Activated gamma-delta T cell treated with Interleukin-2 at 50 U/mL for 16 hours (primary cell): ENCODE measurements at places on chromosomes 12 and 14.

DNA sequence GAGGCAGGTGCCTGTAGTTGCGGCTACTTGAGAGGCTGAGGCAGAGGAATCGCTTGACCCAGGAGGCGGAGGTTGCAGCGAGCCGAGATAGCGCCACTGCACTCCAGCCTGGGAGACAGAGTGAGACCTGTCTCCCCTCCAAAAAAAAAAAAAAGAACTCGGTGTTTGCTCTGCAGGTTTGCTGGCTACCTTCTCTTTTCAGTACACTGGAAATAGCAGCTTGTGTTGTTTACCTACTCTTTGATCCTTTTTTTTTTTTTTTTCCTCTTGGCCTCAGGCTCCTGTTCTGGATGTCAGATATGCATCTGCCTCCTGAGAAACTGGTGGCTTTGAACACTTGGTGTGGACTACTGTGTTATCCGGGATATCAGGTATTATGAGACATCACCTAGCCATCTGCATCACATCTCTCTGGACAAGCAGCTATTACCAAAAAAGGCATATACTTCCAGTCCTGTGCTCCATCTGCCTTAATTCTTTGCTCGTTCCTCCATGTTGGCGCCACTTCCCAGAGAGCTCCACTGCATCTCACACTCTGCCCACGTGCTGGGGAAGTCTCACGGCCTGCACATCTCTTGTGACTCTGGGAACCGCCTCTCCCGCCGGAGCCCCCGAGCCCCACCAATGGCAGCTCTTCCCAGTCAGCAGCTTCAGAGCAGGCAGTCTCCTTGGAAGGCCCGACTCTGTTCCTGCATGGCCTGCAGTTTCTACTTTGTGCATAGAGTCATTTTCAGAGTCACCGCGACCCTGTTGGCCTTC lies 50.9 kb upstream of the TRAF3 start:
- no peak for DNase-seq

DNA sequence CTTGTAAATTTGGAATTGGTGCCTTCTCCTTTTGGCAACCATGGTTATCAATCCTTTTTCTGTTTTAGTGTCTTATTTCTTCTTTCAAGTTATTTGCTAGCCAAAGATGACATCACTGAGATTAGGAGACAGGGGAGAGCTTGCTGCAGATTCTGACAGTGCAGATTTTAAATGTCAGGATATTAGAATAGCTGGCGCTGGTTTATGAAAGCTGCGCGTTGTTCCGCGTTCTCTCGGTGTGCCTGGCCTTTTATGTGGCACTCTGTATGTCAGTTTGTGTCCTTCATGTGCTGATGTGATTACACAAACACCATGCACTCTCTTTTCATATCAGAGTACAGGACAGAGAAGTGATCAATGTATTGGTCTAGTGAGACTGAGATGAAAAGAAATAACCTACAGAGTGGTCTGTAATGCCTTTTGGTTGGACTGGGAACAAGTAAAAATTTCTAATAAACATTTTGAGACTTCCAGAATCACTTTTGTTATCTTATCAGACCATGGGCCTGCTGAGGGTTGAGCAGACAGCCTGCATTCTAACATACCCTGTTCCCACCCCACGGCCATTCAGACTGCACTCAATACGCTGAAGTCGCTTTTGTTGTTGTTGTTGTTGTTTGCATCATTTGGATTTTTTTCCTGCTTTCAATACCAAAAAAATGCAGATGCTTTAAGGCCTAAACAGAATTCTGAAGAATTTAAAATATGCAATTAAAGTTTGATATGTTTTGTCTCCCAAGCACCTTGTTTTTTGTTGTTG lies 49.7 kb upstream of the TRAF3 start:
- no peak for DNase-seq

GRCh38 chr14:99081880-99082279 lies 190.1 kb downstream of the BCL11B start:
- DNase-seq: no peak

DNA sequence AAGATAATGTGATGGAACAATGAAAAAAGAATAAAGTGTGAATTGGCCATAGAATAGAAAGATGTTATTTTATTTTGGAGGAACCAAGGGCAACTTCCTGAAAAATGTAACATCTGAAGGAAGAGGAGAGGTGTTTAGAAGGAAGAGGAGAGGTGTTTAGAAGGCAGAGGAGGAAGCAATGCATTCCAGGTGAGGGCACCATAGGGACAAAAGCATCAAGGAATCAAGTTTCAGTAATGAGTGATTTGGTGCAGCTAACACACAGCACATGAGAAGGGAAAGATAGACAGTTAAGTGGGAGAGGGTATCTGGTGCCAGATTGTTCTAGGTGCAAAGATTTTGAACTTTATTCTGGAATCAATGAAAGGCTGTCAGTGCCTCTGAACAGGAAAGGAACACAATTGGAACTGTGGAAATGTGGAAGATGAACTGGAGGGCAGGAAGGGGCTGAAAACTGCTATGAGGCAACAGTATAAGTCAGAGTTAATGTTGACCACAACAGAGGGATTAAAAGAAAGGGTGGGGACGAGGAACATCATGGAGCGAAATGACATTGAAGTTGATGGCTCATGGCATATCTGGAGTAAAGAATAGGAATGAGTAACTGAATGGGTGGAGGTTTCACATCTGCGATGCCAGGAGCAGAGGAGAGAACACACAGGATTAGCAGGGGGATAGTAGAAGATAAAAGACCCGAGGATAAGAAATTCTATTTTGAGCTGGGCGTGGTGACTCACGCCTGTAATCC lies 326.6 kb downstream of the LRIG3 start:
- no peak for DNase-seq

DNA sequence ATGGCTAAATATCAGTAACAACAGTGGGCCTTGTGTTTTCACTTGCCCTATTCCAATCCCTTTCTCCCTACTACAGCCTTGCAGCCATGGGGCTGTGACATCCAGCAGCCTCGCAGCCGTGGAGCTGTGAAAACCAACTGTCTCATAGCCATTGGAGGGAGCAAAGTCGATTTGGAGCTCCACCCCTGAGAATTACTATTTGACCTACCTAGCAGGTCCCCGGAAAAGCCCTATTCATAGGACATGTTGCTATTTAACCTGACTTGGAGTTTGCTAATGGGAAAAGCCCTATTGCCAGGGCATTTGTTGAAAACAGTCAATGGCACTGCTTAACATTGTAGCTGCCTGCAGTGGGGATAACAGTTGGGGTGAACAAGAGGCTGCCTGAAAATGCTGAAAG lies 33.3 kb downstream of the ERG28 start:
- DNase-seq: no peak
